ENCODE measurements at places on chromosomes 16 and 17.
A peak's percentile ranks its signal among the peaks of the same experiment; 100 is the strongest.

- no peak for DNase-seq
Measured at GRCh38 chr17:27952366-27952765, 59.2 kb upstream of the LYRM9 start.

GRCh38 chr16:89201439-89202377 is 1.4 kb upstream of the SLC22A31 start:
- DNase-seq: peak; percentile 6

- DNase-seq: no peak
Measured at GRCh38 chr17:82830249-82830661, 9.6 kb downstream of the ZNF750 start.

DNA sequence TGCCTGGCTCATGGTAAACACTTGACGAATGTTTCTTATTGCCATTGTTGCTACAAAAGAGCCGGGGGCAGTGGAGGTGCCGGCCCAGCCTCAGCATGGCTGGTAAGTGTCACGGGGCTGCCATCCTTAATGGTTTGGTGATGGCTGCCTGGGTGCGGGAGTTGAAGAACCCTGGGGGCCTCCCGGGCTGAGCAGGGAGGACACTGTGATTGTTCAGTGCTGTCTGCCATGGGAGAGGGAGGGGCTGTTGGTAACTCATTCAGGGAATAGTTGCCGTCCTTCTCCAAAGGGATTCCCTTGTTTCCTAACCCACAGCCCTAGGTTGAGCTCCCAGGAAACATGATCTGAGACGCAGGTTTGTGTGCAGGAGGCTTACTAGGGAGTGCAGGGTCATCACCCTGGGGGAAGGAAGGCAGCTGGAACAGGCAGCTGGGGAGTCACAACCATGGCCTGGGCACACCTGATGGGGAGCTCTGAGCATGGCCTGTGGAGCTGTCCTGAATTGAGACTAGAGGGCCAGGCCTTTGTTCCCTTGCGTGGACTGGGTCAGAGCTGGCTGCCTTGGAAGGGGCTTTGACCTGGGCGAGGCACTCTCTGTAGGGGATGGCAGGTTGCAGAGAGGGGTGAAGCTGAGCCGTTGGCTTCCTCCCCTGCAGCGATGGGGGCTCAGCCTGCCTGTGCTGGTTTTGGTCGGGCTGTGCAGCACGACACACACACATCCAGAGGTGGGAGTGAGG is 85.7 kb downstream of the PLCG2 start:
- DNase-seq: no peak

DNA sequence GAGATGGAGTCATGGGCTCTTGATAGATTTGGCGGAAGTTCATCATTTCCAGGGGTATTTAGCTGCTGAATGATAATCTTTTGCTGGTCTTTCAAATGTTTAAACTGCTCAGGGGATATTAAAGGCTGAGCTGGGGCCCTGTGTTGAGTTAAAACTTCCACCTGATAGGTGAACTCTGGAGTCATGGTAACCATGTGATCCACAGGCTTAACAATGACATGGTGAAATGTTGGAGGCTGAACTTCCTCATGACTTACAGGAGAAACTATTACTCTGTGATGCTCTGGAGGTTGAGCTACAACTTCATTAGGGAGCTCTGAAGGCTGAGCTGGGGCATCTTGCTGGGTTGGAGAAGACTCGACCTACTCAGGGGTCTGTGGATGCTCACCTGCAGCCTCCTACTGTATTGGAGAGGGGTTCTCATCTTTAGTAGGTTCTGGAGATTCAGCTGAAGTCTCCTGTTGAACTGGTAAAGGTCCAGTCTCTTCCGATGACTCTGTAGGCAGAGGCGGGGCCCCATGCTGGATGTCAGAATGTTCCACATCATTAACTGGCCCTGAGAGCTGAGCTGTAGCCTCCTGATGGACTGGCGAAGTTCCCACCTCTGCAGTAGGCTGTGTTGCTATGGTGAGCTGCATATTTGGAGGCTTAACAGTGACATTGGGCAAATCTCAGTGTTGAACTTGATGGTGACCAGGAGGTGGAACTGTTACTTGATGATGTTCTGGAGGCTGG is 24.2 kb downstream of the RDM1 start:
- DNase-seq: no peak

GRCh38 chr17:78908426-78908825 is 5.4 kb upstream of the CEP295NL start:
- DNase-seq: no peak

DNA sequence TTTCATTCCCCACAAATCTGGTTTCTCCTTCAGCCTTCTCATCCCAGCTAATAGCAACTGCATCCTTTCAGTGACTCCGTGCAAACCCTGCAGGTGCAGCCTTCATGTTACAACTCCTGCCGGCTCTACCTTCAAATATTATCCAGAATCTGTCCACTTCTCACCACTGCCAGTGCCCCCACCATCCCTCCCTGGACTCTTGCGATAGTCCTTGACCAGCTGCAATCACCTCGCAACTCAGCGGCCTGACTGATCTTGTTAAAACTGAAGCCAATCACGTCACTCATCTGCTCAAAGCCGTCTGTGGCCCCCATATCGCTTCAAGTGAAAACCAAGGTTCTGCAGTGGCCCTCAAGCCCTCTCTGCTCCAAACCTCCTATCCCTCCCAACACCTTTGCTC is 42.8 kb upstream of the KIFC3 start:
- no peak for DNase-seq

GRCh38 chr16:85484347-85485300 is 128.5 kb upstream of the GSE1 start:
- DNase-seq: peak; percentile 45

- DNase-seq: no peak
Measured at GRCh38 chr16:16141141-16141540, 82.2 kb downstream of the ABCC6 start.

DNA sequence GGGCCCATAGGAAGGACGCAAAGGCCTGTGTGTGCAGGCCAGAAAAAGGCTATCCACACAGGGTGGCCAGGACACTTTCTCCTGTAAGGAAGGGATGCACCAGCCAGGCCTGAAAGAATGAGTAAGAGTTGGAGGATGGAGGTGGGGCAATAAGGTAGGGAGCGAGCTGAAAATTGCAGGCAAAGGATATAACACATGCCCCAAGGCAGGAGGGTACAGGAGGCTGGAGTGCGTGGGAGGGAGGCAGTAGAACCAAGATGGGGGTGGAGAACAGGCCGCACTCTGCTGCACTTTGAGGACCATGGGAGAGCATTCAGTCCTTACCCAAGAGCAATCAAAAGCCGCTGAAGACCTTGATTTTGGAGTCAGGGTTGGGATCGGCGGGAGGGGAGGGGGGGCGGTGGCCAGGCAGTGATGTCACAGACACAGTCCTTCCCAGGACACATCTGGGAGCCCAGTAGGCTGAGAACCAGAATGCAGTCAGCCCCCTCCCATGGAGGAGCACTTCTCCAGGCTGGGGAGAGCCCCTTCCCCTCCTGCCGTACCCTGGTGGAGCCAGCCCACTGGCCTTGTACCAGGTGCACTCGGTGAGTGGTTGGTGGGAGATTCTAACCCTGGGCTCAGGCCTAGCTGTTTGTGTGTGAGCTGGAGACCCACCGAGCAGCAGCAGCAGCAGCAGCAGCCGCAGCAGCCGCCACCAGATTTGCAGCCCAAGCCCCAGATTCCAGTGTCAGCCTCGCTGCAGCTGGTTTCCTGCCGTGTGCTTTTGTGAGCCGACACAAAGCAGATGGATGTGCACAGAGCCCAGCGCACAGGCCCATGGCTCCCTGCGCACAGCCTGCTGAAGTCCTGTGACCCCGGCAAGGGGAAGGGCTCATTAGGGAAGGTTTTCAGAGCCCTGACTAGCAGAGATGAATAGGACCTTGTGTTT is 17.5 kb downstream of the ANKRD40 start:
- no peak for DNase-seq

DNA sequence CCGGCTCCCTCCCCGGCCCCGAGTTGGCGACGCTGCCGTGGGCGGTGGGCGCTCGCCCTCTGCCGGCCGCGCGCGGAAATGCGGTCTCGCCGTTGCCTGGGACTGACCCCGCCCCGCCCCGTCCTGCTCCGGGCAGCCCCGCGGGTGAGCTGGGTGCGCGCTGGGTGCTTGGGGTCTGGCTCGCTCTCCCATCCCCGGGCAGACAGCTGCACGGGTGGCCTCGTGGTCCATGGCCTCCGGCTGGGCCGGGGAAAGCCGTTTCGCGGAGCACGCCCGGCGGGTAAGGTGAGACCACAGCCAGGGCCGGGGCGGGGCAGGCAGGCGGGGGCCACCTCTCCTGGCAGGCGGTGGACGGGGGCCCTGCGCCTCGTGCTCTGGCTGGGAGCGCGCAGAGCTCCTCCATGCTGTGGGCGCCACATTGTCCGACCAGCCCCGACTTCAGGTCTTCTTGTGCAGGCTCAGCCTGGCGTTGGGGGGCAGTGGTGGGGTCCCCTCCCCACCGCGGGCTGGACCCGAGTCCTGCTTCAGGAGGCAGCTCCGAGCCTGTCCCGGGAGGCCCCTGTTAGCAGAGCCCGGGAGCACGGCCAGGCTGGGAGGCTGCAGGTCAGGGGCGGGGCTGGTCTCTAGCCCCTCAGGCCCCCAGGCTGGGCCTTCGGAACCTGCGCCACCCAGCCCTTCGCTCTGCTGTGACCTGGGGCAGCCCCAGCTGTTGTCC is 7.0 kb upstream of the C1QTNF8 start:
- DNase-seq: peak; percentile 75

DNA sequence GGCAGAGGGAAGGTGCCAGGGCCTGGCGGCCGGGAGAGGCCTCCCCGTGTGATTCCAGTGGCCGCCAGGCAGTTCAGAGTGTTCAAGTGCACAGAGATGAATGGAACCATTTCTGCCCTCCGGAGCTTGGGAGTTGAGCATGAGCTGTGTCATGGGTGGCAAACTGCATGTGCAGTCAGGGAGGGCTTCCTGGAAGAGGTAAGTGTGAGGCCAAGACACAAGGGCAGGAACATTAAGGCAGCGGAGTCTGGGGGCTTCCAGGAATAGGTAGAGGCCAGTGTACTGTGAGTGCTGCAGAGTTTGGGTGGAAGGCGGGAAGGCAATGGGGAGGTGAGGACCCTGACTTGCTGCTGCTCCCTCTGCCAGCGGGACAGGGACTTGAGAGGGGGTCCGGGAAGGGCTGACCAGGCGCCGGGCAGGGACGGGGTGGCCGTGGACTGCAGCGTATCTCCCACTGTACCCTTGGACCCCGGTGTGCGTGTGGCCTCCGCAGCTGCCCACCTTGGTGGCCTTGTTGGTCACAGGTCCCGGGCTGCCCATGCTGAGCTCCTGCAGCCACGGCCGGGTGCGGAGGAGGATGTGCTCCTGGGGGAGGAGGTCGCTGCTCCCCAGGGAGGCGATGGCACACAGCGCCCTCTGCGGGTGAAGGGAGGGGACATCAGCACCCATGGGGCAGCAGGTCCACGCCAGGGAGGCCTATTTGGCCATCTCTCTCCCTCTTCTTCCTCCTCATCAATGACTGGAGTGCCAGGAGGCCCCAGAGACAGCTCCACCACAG is 7.5 kb upstream of the CEP131 start:
- no peak for DNase-seq

DNA sequence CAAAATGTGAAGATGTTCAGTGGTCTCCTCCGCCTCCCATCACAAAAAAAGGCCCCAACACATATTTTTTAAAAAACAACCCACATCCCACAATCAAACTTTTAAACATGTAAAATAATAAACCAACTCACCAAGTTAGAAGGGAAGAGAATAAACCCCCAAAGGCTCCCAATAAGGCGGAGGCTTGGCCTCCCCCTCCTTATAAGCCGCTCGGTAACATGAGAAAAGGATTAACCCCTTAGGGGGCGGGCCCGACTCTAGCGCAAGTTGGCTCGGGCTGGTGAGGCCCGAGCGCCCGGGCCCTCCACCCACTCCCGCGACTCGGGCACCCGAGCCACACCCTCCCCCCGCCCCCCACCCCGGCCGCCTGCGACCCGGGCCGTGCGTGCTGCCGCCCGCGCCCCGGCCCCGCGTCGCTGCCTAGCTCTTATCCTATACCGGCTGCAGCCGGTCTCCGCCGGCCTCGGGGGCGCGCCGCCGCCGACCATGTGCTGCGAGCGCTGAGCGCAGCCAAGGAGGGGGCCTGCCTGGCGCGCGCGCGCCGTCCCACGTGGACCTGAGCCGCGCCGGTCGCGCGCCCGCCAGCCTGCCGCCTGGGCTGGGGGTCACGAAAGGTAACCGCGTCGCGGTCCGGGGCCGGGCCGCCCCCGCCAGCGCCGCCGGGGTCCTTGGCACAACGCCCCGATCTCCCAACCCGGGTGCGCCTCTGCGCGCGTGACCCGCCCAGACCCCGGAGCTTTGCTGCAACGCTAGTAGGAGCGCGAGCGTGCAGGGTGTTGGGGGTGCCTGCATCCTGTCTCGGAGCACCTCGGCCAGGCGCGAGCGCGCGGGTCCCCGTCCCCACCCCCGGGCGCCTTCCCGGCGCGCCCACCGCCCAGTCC is at the start of the genes ARSG and SLC16A6:
TSS of gene ARSG (plus strand) at position 541 of the 881 bp plus-strand sequence. CDS start 15,999 bp downstream, outside the sequence.
TSS of gene SLC16A6 (minus strand) at position 173 of the 881 bp plus-strand sequence. CDS start 12,807 bp downstream, outside the sequence.
- peak; percentile 78 for DNase-seq

- peak; percentile 31 for DNase-seq
Measured at GRCh38 chr17:28151001-28151400, 108.5 kb downstream of the NLK start.

DNA sequence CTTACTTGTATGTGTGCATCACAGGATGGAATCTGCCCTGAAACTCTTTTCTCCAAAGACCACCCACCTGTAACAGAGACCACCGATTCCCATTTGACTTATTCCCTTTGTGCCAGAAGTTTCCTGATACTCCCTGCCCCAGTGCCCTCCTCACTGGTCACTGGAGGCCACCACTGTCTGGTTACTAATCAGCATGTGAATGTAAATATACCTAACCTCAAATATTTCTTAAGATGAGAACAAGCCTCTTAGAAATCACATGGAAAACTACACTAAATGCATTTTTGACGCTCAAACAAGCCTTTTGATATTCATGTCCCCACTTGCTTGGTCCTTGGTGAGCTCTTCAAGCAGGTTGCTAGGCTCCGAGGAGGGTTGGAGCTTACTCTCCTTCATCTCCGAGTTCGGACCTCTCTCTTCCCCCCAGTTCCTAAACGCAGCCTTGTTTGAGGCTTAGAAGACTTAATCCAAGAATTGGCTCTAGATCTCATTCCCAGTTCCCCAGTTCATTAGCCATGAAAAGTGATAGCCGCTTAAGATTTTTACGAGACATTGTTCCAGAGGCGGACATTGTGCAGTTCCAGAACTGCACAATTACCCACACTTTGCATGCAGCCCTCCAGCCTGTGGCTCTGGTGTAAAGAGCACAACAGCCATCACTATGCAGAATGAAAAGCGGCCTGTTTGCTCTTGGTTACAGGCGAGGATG is 579.2 kb upstream of the PSMD7 start:
- no peak for DNase-seq
